Purkinje cell (primary cell): ENCODE measurements at places on chromosomes 2 and 18. TPM values are rescaled to one million over a fixed set of nuclear protein-coding genes. Genes with fewer than 3 reads are reported as not detected.

Gene CNGA3
- polyA plus RNA-seq: not detected in 2 replicates

Gene TET3
- polyA plus RNA-seq: 0.27 and 0.82 TPM in 2 replicates

Gene CXCR2
- polyA plus RNA-seq: not detected in 2 replicates

Gene SLC40A1
- polyA plus RNA-seq: 0.24 and 1.4 TPM in 2 replicates

Gene C2orf66
- 1.8 TPM in 1 of 2 replicates, not detected in the other for polyA plus RNA-seq

Gene TOGARAM2
- polyA plus RNA-seq: 2.6 and 2.9 TPM in 2 replicates

Gene CD207
- not detected in 2 replicates for polyA plus RNA-seq

Gene CEP192
- polyA plus RNA-seq: 9.7 and 11.2 TPM in 2 replicates

Gene CXCR4
- polyA plus RNA-seq: 4.0 and 6.1 TPM in 2 replicates

Gene CCDC68
- polyA plus RNA-seq: not detected in 2 replicates

Gene IL1B
- polyA plus RNA-seq: not detected in 2 replicates

Gene SIGLEC15
- polyA plus RNA-seq: not detected in 2 replicates
